Activated CD4-positive, CD25-positive, alpha-beta regulatory T cell treated with anti-CD3 and anti-CD28 coated beads, Interleukin-2, amount 50 U/mL, for 16 hours (primary cell): ENCODE measurements at places on chromosomes 6 and 20.

- no peak for DNase-seq
These were observed 19.4 kb downstream of the SERPINB9 start for GRCh38 chr6:2883673-2884072.

DNA sequence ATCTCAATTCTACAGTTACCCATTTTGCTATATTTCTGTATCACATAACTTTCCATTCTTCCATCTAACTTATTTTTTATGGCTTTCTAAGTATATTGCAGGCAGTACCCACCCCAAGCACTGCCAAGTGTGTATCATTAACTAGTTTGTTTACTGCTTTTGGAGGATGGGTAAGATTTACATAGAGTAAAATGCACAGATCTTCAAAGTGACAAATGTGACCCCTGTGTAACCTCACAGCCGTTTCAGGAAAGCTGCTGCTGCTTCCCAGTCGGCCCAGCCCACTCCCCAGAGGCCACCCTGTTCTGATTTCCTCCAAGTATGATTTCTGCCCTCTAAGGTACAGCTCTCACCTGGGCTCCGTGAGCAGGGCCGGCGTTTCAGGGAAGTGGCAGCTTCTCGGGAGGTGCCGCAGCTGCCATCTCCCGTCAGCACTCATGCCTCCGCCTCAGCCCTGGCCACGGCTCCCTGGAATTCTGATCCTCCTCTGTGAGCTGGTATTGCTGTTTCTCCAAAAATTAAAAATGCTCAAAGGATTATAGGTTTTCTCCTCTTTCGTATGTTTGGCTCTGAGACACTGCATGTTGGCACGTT, 15.0 kb upstream of the MAP1LC3A start:
- DNase-seq, result no peak

DNA sequence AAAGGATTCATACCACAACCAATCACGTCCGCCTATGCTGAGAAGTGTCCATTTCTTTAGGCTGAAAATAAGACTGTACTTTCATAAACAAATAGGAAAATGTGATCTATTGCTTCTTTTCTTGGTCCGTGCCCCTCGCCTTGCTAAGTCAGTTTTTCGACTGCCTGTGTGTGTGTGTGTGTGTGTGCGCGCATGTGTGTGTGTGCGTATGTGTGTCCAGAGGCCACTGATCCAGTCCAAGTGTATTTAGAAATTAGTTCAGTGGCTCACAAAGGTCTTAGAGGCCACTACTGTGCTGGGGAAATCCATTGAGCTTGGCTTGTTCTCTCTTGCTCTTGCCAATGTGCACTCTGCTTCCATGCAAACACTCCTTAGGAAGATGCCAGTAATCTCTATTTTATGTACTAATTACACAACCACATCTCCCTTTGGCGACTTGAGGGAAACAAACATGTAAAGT, 50.5 kb downstream of the SLC22A23 start:
- DNase-seq, result no peak

DNA sequence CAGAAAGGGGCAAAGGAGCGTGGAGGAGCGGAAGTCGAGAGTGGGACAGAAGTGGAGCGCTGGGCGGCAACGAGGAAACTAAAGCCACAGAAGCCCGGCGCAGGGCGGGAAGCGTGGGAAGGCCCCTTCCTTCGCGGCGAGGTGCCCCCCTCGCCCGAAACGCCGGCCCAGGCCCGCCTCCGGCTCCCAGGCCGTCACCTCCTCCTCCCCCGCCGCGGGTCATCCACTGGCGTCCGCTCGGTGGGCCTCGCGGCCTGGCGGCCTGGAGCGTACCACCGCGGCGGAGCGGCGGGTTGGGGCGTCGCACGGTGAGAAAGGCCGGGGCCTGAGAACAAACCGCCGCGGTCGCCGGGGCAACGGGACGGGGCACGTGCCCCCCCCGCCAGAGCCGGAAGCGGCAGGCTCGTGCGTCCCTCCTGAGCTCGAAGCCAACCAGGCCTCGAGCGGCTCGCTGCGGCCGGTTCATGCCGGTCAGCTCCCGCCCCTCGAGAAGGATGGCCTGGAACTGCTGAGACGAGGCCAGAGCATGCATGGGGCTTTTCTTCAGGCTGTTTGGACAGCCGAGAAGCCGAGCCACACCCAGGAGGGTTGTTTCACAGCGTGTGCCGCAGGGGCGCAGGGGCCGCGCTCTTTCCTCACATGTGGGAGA, at the start of gene TCP11:
Gene TCP11, minus strand, starts transcription at position 333 of the 649 bp plus-strand sequence. CDS start 469 bp downstream, outside the sequence.
- DNase-seq, result no peak

DNA sequence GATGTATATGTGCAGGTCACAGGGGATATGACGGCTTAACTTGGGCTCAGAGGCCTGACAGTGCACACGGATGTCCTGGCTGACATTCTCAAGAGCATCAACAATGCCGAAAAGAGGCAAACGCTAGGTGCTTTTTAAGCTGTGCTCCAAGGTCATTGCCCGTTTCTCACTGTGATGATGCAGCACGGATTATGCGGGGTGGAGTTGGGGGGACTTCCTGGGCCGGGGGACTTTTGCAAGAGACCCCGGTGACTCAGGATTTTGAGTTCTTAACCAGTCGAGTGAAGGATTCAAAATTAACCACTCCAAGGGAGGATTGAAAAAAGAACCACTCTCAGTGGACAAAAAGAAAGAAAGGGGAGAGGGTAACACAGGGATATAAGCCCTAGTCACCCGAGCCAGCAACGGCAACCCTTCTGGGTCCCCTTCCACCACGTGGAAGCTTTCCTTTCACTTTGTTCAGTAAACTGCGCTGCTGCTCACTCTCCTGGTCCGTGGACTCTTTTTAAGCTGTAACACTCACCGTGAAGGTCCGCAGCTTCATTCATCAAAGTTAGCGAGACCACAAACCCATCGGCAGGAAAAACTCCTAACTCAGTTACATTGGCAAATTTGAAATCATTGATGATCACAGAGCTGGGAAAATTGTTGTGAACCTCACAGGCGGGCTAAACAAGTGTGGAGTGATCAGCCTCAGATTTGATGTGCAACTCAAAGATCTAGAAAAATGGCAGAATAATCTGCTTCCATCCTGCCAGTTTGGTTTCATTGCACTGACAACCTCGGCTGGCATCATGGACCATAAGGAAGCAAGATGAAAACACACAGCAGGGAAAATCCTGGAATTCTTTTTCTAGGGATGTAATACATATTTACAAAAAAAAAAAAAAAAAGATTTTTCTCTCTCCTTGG, 199.3 kb downstream of the ARID1B start:
- no peak for DNase-seq

- DNase-seq, result no peak
These were observed 3.1 kb downstream of the CHMP4B start for GRCh38 chr20:33814238-33814712.

DNA sequence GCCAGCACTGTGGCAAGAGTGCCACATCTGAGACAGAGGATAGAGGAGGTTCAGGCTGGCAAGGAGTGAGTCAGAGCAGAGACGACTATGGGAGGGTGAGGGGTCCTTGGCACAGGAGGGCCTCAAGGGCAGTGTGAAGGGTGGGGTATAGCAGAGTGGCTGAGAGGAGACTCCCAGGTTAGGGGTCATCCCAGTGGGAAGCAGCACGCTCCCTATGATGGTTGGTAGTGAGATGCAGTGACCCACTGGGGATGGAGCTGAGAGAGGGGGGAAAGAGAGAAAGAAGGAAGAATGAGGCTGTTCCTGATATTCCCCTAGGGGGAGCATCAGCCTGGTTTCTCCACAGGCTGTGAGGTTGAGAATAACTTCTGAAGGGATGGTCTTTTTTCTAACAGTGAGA, 97.3 kb downstream of the INSM1 start:
- DNase-seq, result no peak
